Mammary epithelial cell (primary cell): ENCODE measurements at places on chromosomes 11 and 22. TPM values are rescaled to one million over a fixed set of nuclear protein-coding genes. Genes with fewer than 3 reads are reported as not detected.

- DNase-seq, result peak; percentile 74
Observed at GRCh38 chr11:65779919-65780769, 632 bp downstream of the AP5B1 start.

DNA sequence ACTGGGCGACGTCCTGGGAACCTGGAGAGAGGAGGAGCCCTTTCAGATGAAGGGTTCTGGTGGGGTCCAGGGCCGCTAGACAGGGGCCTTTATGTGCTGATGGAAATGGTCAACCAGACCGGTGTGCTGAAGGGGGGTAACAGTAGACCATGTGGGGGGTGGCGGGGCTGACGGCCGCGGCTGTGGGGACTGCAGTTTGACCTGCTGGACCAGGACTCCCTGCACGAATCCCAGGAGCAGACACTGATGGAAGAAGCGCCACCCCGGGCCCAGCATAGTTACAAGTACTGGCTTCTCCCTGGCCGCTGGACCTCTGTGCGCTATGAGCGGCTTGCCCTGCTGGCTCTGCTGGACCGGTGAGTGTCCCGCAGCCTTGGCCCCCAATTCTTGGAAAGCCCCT, 6.4 kb downstream of the PCNX3 start:
- DNase-seq, result no peak

GRCh38 chr11:14081581-14082231, 119.2 kb downstream of the SPON1 start:
- DNase-seq, result no peak

GRCh38 chr11:76665172-76665571, 5.4 kb downstream of the LRRC32 start:
- no peak for DNase-seq

DNA sequence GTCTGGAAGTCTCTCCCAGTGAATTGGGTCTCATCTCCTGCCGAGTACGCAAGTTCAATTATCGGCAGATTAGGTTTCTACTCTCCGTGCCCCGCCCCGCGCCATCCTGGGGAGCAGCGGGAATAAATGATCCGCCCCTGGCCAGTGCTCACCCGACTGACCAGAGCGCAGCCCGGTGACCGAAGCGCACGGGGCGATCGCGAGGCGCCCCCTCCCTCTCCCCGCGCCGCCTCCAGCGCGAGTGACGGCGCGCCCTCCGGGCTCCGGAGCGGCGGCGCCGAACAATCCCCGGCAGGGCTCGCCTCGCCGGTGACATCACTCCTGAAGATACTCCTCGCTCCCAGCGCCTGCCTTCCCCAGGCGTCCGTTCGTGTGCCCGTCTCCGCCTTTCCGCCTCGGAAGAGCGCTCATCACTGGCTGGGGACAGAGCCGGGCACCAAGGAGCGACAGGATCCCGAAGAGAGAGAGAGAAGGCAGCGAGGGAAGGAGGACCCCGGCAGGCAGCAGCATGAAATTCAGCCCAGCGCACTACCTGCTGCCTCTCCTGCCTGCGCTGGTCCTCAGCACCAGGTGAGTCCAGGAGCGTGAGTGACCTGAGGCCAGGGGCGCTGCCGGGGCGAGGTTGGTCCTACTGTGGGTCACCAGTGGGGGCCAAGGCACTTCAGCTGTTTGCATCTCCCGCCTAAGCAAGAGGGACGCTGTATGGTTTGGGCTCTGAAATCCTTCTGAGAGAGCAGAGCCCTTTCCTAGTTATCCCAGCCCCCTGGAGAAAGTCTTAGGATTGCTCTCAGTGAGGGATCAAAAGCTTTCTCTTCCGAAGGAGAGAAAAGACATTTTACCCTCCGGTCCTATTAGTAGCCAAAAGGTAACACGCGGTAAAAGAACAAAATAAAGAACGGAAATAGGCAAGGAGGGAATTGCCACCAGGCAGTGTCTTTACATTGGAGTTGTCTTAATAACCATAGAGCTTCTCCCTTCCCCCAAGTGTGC, at the start of gene LUZP2:
Gene LUZP2, plus strand, starts transcription at position 318 of the 990 bp plus-strand sequence.
- DNase-seq, result peak; percentile 28

GRCh38 chr11:132043714-132044113, 673.3 kb downstream of the NTM start:
- DNase-seq, result no peak

DNA sequence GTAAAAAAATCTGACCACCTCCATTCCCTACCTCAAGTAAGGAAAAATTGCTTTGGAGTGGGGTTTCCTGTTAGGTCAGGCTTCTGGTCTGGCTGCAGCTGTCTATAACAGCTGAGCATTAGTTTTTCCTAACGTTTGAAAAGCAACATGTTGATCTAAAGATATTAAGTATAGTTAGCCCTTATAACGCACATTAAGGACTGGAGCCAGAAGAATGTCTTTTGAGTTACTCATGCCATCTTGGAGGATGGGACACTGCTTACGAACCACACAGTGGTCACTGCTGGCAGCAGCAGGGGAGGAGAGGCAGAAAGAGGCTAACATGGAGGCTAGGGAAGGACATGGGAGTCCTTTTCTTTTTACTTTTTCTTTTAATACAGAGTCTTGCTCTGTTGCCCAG, 44.1 kb upstream of the GDPD4 start:
- DNase-seq, result peak; percentile 3

DNA sequence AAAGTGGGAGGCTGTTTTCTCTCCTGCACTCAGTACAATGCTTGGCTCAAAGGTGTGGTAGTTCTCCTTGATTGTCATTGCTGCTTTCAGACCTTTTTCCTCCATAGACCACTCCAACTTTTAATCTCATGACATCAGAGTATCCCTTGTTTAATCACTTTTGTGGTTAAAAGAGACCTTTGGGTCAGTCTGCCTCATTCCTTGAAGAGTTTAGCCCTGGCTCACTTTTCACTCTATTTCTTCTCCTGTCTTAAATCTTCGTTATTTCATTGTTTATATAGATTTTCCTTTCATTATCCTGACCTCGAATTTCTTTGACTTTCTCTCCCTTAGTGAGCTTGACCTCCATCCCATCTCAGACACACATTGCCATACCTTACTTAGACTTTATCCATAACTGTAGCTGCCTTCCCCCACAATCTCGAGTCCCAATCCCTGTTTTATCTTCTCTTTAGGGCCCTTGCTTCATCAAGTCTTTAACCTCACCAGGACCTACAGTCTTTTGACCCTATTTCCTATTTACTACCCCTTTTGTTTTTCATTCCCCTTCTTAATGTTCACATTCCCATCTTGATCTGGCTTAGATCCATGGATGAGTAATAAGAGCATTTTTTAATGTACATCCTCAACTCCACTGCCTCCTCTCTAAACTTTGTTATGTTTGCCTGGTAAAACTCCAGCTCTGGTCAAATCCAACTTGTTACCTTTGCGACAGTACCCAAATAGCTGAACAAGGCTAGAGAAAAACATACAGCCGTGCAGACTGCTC, 9.5 kb downstream of the ATXN10 start:
- DNase-seq, result peak; percentile 35

GRCh38 chr11:110090466-110091026, 2.6 kb upstream of the ZC3H12C start:
- no peak for DNase-seq

DNA sequence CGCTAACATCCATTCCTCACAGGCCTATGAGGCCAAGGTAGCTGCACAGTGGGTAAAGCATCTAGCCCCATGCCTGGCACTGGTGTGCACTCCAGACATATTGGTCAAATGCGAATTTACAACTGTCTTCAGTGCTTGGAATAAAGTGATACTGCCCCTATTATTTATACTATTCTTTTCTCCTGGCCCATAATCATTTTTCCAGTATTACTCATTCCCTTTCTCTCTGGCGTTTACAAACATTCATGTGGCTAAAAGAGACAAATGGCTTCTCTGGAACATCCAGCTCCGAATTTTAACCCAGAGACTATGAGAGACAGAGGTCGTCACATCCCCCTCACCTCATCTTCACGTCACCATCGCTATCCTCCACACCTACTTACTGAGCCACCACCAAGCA, 87.2 kb upstream of the PITPNB start:
- no peak for DNase-seq

DNA sequence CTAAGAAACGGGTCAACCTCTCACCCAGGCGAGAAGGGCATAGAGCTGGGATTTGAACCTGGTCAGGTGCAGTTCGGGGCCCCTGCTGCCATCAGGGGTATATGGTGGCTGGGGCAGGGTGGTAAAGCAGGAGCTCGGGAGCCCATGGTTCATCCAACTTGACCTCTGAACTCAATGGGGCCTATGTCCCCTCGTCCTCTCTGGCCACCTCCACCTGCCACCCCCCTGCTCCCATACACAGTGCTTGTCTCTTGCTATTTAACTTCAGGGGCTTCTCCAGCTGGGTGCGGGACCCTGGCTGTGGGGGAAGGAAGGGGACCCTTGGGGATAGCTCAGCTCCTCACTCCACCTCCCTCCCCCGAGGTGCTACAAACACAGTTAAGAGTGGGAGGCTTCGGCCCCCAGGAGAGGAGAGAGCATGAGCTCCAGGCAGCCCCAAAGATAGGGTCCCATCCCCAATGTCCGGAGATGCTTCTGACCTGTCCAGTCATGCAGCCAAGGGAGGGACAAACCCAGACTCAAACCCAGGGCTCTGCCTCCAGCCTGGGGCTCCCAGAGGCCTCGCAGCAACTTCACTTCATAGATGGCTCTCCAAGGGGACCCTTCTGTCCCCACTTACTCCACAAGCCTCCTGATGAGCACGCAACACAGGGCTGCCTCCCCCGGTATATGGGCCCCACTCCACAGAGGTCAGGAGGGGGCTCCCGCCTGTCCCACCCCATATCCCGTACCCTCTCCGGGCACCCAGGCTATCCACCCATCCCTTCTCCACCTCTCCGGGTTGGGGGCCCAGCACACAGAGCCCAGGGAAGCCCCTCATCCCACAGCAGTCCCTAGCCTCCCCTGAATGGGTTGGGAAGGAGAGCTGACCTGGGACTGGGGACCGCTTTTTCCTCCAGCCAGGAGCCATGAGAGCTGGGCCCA, 712 bp downstream of the IL2RB start:
- no peak for DNase-seq

DNA sequence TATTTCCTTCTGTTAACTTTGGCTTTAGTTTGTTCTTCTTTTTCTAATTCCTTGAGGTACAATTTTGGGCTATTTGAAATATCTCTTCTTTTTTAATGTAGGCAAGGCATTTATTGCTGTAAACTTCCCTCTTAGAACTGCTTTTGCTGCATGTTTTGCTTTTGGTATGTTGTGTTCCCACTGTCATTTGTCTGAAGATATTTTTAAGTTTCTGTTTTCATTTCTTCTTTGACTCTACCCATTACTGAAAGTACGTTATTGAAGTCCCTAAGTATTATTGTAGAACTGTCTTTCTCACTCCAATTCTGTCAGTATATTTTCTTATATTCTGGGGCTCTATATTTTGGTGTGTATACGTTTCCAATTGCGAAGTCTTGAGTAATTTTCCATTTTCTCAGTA, 77.9 kb downstream of the KCNQ1OT1 start:
- DNase-seq, result no peak

DNA sequence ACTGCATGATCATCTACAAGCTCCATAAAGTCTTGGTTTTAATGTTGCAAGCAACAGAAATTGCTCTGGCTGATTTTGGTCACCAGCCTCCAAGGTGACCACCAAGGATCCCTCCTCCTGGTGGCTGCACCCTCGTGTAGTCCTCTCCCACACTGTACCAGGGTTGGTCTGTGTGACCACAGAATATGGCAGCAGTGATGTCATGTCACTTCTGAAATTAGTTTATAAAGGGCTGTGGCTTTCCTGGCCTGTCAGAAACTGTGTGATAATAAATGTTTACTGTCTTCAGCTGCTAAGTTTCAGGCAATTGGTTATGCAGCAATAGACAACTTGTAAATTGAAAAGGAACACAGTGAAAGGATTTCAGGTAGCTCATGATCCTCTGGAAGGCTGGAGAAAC, 5.3 kb upstream of the PRDM11 start:
- no peak for DNase-seq

GRCh38 chr11:36356201-36356600, 60.1 kb downstream of the PRR5L start:
- DNase-seq, result no peak

- DNase-seq, result no peak
Observed at GRCh38 chr11:30314625-30315024, 8.3 kb upstream of the ARL14EP start.

DNA sequence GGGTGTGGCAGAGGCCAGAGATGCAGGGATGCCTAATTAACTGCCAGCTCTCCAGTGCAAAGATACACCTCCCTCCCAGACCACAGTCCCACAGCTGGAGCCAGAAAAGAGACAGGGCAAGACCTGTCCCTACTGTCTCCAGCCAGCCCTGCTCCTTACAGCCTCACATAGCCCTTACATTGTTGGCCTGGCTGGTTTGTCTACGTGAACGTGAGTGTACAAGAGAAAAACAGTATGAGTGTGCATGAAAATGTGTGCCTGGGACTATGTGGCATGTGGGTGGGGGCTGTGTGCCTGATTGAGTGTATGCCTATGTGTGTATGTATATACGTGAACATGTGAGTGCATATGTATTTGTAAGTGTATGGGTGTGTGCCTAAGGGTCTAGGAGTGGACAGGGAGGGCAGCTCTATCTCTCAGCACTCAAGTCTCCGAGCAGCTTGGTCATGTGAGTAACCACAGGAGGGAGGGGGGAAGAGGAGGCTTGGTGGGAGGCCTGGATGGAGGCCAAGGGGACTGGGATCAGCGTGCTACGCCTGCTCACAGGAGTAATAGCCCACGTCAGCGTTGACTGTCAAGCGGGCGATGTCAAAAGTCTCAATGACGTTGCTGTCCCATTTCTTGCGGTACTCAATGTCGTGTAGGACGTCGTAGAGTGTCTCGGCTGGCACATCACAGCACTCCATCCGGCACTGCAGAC, 6.6 kb upstream of the ARAP1 start:
- DNase-seq, result no peak

- DNase-seq, result no peak
Observed at GRCh38 chr11:35803115-35803514, 140.5 kb downstream of the TRIM44 start.

The NXPE2 gene
- total RNA-seq, result not detected in 2 replicates

The OR52H1 gene
- not detected for total RNA-seq

The CD44 gene
- 1,362 TPM for total RNA-seq

The MUC5AC gene
- 0.03 TPM in 1 of 2 replicates, not detected in the other for total RNA-seq

The TMPRSS5 gene
- total RNA-seq, result 0.29 and 0.68 TPM in 2 replicates

The POU2AF2 gene
- total RNA-seq, result not detected

The P2RY6 gene
- total RNA-seq, result 0.28 TPM in 1 of 2 replicates, not detected in the other

The CELSR1 gene
- 66.6 and 74.7 TPM in 2 replicates for total RNA-seq

The FOXR1 gene
- not detected for total RNA-seq

The SAA1 gene
- 18.2 TPM for total RNA-seq

The SLC29A2 gene
- total RNA-seq, result 3.2 and 5.9 TPM in 2 replicates

The SLC6A5 gene
- under 0.01 TPM for total RNA-seq
